ENCODE measurements at places on chromosomes 11 and 22.

DNA sequence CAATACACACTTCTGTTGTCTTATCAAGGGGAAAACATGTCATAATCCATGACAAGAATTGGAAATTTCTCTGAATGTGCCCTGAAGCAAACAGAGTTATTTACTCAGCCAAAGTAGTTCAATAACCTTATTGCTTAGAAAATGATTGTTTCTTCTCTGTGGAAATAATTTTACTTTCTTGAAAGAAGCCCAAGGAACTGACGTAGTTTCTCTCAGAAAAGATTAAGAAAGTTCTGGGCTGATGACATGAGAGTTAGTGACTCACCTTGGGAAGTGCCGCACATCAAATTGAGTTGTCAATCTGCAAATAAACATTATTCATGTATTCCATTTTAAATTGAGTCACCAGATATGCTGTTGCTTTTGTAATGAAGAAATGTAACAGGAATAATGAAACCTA is 418.6 kb upstream of the LRRC4C start:
- no peak for DNase-seq

DNA sequence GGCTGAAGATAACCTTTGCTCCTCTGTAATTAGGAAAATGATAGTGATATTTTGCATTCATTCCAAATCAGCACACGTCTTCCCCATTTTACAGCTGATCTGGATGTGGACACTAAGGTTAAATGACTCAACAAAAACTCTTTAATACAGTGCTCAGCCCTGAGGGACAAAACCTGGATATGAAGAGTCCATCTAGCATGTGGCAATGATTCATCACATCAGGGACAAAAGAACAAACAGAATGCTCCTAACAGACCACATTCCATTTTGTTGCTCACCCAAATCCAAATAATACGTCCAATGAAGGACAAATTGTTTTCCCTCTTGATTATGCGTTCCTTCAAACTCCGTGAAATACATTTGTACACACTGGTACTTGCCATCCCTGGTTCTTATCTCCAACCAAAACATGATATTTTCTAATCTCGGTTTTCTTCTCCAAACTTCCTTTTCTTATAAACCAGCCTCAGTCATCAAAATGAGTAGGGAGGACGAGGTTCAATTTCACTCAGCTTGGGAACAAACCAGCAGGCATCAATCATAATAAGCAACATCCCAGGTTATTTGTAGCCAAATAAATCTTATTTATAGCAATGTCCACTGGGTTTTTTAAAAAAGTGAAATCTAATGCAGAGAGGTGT is 53.7 kb upstream of the MTMR2 start:
- DNase-seq, result peak; percentile 91

- no peak for DNase-seq
Observed at GRCh38 chr11:110362971-110363509, 66.6 kb upstream of the RDX start.

DNA sequence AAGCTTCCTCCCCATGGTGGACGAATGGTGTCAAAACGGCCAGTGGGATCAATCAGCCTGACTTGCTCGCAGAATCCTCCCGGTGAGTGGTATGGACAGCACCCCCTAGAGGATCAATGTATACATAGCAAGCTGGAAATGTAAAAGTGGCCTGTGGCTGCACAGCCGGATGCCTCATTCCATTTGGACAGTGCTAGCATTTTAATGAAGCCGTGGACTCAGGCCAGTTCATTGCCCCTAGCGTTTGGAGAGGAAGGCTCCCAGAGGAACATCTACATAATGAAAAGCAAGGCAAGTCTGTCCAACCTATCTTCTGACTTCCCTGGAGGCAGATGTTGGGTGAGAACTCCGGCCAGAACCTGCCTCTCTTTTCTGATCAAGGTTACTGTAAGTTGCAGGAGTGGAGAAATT is 942.3 kb downstream of the NTM start:
- DNase-seq, result peak; percentile 67

DNA sequence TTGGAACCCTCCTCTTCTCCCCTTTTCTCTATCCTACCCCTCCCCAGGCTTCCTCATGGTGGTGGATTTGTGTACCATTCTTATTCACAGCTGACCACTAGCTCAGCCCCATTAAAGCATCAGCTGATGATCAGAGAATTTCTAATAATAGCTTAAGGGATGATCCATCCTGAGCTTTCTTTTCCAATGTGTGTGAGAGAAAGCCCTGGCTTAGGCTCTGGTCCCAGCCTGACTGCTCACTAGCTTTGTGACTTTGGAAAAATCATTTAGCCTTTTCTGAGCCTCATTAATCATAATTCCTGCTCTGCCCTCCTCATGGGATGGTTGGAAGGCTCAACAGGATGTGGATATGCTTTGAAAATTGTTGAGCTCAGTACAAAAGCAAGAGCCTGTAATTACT is 26.3 kb upstream of the CCDC90B start:
- no peak for DNase-seq

DNA sequence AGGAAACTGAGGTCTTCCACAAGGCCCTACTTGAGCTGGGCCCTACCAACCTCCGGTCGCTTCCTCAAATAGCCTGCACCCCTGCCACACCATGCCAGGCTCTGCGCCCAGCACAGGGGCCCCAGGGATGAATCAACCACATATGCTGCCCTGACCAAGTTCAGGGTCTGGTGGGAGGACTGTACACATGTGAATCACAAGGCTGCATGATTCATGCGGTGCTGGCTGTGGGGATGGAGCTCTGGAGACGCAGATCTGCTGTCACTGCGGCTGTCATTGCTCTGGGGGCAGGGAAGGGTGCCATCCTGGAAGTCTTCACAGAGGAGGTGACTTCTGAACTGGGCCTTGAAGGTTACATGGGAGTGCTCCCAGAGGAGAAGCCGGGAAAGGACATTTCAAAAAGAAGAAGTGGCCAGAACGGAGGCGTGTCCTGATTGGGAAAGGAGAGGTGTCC is 21.5 kb downstream of the CYTH4 start:
- peak; percentile 59 for DNase-seq

GRCh38 chr11:35358391-35358790 is 61.0 kb downstream of the SLC1A2 start:
- DNase-seq, result no peak

- DNase-seq, result no peak
Observed at GRCh38 chr11:93487032-93487483, 56.1 kb downstream of the SMCO4 start.

DNA sequence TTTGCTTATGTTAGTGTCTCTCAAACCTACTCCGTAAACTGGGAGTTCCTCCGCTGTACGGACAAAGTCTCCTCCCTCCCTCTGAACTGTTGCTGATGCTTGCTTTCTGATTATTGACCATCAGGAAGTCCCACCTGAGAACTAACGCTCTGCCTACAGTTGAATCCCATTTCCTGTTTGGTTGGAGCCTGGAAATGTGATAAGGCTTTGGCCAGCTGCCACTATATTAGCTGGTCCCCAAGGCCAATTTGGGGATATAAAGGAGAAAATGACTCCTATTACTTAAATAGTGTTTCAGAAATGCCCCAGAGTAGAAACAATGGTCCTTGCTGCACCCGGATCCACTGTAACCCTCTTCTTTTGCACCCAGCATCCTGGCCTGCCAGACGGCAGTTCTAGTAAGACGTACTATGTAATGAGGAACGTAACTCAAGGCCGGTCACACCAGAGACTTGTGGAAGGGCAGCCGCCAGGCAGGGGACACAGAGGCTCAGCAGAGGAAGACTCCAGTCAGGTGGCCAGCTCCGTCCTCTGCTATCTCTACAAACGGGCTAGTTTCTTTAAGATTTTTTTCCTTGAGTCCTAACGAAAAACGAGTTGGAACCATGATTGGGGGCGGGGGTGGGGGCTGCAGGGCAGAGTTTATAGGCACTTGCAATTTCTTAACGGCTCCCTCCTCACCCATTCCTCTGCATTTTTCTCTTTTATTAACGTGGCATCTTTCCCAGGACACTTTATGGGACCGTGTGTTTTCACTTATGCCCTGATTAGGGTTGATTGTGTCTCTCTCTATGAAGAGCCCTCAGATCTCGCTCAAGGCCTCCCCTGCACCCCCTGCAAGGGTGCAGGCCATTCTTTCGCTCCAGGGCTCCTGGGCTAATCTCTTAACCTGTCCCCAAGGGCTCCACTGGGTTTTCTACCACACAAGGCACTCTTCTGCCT is 72.8 kb upstream of the CDON start:
- no peak for DNase-seq

DNA sequence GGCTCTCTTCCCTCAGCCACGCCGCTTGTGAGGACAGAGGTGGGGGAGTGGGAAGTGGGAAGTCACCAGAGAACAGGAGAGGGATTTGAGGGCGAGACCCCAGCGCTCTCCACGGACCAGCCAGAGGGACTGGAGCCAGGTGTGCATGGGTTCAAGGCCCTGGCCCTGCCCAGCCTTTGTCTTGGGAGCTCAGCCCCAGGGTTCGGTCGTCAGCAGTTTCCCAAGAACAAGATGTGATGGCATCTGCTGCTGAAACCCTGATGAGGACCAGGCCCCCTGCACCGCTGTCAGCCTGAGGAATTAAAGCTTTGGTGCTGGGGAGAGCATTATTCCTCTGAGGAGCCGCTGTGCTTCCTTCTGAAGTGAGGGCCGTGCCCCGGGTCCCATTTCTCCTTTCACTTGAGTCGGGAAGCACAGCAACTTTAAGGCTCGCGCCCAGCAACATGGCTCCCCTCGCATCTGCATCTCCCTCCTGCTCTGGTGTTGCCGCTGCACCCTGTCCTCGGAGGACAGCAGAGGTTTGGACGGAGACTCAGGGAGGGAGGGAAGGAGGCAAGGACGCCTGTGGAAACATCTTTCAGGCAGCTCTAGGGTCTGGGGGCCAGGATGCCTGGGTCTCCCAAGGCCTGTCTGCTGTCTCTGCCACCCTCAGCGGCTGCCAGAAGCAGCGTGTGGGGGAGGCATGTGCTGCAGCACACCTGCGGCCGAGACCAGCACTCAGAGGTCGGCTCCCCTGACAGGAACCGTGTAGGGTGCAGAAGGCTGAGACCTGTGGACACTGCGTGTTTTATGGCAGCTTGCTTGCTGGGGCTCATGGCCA is 3.8 kb downstream of the IFITM5 start:
- no peak for DNase-seq

DNA sequence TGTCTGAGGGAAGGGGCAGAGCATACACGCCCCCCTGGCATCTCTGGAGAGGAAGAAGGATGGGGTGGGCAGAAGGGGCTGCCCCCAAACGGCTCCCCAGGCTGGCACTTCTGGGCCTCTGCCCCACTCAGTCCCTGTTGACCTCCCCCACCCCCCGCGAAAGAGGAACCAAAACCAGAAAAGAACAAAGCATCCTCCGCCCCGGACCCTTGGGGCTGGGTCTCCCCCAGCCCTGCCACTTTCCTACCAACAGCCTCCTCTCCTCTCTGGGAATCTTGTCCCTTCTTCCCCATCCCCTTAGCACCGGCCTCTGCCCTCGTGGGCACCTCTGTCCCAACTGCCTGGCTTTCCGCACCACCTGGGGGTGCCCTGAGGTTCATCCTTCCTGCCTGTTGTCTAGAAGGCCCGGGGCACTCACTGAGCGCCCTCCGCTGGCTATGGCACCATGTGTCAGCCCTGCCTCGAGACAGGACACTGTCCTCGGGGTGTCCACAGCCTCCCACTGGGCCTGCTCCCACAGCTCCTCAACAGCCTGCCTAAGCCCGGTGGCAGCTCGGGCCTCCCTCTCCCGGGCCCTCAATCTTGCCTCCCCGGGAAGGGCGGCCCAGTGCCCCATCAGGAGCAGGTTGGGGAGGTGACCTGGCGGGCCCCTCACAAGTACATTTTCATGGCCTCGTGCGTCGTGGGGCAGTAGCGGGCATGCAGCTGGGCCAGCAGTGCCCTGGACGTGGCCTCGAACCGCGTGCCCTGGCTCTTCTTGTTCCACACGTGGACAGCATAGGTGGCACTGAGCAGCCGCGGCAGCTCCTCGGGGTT is 28.2 kb downstream of the A4GALT start:
- no peak for DNase-seq

DNA sequence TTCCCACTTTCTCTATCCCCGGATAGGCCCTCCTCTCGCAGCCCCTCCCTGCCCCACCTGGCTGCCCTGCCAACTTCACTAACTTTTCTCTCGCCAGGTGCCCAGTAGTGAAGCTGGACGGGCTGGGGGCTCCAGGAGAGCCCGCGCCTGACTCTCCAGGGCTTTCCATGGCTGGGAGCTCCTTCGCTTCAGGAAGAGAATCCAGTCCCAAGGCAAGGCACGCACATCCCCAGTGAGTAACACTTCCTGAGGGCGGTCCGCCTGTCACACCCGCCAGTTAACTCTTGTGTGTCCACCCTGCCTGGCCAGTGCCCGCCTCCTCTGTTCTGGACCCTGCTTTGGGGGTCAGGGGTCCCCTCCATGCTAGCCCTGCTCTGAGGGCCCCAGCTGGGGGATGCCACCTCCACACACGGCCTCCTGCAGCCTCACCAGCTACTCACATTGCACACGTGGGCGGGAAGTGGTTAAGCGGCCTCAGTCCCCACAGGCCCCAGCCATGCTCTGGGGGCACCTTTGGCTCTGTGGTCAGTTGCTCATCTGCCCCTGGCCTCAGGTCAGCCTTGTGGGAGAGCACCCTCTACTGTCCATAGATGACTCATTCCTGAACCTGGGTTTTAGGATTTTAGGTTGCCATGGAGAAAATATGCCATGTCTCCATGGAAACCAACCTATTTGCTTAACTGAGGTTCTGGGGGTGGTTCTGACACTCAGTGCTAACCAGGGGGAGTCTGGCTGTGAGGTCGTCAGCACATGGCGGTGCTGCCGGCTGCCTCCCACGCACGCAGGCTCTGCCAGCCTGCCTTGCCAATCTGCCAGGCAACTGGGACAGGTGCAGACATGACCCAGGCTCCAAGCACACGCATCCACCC is at the start of gene RIN1:
RIN1 (minus strand) TSS at position 201 of the 869 bp plus-strand sequence; CDS start at position 169, 32 bp downstream.
- DNase-seq, result peak; percentile 80

DNA sequence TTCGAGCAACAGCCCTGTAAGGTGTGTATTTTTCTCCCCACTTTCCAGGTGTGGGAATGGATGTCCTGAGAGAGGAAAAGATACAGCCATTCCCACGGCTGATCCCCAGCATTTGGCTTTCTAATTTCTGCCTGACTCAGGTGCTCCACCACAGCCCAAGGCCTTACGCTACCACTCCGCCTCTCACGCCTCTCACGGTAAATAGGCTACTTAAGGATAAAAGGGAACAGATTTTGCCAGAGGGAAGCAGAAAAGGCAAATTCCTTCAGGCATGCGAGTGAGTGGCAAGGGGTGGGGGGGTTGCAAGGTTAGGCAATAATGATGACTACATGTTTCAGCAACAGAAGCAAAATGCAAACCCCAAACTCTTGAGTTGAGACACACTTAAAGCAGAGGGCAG is 9.2 kb downstream of the PVALB start:
- DNase-seq, result no peak

DNA sequence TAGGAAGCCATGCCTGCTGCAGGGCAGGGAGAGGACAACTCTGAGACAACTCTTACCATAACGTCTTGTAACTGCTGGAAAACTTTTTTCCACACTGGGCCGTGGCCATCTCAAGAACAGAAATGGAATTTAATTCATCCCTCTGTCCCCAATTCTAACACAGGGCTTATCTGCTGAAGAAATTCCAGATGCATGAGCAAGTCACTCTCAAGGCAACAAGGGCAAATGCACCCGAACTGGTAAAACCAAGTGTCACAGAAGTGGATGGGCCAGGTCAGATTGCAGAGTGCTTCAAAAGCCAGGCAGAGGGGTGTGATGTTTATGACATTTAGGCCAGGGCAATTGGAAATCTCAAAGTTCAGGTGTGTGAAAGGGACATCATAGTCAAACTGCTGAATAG is 7.4 kb downstream of the SMPD1 start:
- DNase-seq, result no peak
